ENCODE measurements at places on chromosomes 1 and 21.

- no peak for DNase-seq
Measured at GRCh38 chr1:210352575-210352974, 23.9 kb downstream of the HHAT start.

DNA sequence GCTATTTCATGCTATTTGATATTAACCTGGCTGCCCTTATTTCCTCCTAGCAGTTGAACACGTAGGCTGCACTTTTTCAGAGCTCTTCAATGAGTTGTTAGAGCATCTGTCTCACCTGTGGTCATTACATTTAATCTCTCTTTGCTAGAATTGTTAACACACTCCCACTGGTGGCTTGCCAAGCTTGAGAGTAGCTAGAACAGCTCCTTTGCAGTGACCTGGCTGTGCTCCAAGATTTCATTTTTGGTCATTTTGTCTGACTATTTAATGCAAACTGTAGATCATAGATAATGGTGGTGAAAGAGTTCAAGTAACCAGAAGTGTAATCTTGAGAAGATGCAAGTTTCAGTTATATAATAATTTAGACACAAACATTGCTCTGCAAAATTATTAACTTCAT is 105.6 kb downstream of the LRRC7 start:
- DNase-seq, result no peak

GRCh38 chr1:54803761-54804470 is 2.8 kb upstream of the TTC22 start:
- no peak for DNase-seq

- no peak for DNase-seq
Measured at GRCh38 chr1:247434005-247434404, 18.0 kb downstream of the NLRP3 start.

DNA sequence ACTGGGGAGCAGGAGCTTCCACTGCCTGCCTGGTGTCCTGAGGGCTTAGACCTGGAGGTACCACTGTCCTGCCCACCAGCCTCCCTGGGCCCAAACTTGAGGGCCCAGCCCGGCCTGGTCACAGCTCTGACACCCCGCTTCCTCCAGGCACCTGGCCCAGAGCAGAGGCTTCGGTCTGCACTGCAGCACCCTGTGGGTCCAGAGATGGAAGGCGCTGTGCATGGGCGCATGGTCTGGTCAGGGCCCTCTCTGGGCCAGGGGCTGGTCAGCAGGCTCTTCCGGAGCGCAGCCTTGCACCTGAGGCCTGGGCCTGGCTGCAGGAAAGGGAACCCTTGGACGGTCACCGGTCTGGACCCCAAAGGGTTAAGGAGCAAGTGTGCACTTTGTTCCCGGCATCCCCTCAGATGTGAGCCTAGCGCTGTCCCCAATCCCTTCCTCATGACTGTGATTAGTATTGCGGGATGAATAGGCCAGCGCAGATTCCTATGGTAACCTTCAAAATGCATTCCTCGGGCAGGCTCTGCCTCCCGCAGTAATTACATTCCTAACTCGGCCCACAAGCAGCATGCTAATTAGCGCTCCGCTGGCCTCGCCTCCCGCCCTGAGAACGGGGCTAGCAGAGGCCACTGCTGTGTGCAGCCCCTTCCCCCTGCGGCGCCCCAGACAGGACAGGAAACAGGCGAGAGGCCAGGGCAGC is 36.3 kb downstream of the PRDM16 start:
- no peak for DNase-seq

- no peak for DNase-seq
Measured at GRCh38 chr1:201395936-201396335, 3.2 kb downstream of the LAD1 start.

DNA sequence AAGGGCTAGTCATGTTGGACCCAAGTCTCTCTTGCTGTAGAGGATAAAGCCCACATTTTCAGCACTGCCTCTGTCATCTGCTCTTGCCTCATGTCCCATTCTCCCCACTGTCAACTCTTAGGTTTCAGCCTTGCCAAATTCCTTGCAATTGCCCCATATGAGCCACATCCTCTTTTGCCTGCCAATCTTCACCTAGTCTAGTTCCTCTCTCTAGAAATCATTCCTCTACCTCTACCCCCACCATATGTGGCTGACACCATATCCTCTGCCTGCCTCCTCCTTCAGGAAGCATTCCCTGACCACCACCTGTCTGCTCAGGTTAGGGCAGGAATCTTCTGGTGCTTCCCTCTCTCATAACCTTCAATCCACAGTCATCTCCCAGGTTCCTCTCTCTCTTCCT is 38.2 kb downstream of the SLC9A1 start:
- no peak for DNase-seq

Data from stimulated activated CD8-positive, alpha-beta memory T cell treated with anti-CD3 and anti-CD28 coated beads, Interleukin-7, amount 100 ng/mL, for 1 hour (primary cell).